GM12892 (cell line): ENCODE measurements at places on chromosomes 12 and 14.
A peak's percentile ranks its signal among the peaks of the same experiment; 100 is the strongest.

GRCh38 chr14:89325299-89325883 lies 91.6 kb downstream of the FOXN3 start:
- DNase-seq = no peak

GRCh38 chr14:103735022-103735421 lies 19.4 kb downstream of the ZFYVE21 start:
- DNase-seq = no peak

- no peak for DNase-seq
Observed at GRCh38 chr12:48980389-48980952, 2.3 kb downstream of the WNT1 start.

DNA sequence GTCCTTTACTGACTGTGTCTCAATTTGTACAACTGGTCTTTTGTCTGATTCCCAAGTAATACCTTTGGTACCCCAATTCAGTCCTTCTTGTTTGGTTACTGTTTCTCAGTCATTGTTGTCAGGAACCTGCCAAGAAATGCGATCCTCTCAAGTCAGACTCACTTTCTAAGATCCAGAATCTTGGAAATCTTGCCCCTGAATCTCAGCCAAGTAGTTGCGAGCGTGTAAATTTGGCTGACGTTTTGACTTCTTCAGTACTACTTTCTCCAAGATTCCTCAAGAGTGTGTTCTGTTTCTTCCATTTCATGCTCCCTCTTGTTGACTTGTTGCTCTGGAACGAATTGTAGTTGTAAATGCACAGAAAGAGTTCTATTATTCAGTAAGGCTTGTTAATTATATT lies 114.0 kb downstream of the MSRB3 start:
- no peak for DNase-seq

- DNase-seq = no peak
Observed at GRCh38 chr14:69574954-69575295, 254 bp upstream of the CCDC177 start.

- no peak for DNase-seq
Observed at GRCh38 chr14:51453869-51454268, 197.8 kb upstream of the FRMD6 start.

DNA sequence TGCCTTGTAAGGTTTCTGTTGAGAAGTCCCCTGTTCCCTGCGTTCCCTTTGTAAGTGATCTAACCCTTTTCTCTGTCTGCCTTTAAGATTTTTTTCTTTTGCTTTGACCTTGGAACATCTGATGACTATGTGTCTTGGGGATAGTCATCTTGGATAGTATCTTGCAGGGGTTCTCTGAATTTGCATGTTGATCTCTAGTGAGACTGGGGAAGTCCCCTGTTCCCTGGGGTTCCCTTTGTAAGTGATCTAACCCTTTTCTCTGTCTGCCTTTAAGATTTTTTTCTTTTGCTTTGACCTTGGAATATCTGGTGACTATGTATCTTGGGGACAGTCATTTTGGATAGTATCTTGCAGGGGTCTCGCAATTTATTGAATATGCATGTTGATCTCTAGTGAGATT lies 38.2 kb upstream of the TMX1 start:
- no peak for DNase-seq

GRCh38 chr14:76516884-76517283 lies 140.9 kb downstream of the ESRRB start:
- DNase-seq = no peak

- no peak for DNase-seq
Observed at GRCh38 chr12:124130691-124131591, 157.9 kb downstream of the ZNF664 start.

DNA sequence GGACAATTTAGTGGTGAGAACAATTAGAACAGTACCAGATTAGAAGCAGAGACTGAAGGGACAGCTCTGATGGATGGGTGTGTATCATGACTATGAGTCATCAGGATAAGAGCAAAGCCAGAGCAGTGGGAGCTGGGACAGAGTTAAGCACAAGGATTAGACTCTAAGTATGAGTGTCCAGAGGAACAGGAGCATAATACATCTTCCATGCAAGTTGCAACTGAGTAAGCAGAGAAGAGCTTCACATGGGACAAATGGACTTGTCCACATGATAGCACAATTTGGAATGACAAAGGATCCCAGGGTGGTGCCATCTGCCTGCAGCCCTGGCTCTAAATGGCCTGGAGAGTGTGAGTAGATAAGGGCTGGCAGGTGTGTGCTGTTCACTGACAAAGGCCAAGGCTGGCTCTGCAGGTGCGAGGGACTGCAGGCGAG lies 226.4 kb upstream of the CAND1 start:
- DNase-seq = no peak

GRCh38 chr14:63524537-63525155 lies 18.5 kb downstream of the PPP2R5E start:
- no peak for DNase-seq

GRCh38 chr12:24534622-24535021 lies 414.3 kb downstream of the BCAT1 start:
- no peak for DNase-seq

DNA sequence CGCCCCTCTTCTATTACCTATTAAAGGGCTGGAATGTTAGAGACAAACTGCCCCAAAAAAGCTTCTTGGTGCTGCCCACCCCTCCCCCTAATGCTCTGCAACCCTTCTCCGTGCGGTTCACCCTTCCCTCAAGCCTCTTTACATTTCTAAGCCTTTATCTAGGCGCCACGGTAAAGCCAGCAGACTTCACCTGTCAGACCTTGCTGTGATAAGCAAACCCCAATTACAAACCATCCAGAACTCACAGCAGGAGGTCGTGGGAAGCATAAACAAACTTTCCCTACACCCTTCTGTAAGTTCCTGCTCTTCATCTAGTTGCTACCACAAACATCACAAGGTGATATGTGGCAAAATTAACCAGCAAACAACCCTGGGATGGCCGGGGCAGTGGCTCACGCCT lies 56.8 kb downstream of the MOK start:
- no peak for DNase-seq

DNA sequence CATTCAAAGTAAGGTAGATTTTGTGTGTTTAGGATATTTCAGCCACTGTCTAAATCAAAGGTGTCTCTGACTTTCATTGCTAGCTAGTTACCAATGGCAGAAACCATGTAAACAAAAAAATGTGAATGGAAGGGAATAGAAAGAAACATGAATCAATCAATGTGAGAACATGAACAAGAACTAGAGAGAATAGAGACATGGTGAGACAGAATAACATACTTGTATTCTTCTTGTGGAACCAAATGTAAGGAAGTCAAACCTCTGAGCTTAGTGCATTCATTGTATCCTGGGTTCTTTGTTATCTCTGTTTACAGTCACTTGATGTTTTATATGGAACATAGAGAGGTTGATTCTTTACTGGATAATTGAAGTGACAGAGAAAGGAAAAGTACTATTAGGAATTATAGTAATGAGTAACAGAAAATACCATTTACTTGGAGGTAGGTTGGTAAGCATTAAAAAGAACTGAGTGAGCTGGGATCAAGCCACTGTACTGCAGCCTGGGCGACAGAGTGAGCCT lies 2.6 kb upstream of the WNK1 start:
- DNase-seq = no peak

DNA sequence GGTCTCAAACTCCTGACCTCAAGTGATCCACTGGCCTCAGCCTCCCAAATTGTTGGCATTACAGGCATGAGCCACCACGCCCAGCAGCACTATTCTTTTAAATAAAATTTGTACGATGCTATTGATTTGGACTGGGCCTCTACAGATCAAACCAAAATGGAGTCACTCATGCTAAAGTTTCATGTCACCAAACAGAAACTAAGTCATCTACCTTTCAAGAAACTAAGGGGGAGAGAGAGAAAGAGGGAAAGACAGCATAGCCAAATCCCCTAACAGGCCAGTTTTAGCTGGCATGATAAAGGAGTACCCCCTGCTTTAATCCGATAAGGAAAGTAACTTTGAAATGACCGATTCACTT lies 23.1 kb upstream of the STK38L start:
- no peak for DNase-seq

DNA sequence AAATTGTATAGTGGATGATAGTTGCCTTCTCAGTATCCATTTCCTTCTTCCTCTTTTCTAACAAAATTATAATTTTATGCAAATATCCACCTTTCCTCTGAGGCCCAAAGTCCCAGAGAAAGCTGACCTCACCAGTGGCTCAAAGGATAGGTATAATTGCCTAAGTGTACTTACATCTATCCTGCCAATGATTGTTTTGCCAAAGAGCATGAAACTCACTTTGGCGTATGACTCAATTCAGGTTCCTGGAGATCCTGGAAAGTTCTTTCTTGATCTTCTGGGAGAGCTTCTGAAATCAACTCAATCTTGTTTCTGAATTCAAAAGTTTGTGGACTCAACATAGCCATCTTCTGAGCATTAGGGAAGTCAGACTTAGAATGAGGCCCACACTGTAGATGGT lies 10.5 kb upstream of the RBM25 start:
- no peak for DNase-seq

DNA sequence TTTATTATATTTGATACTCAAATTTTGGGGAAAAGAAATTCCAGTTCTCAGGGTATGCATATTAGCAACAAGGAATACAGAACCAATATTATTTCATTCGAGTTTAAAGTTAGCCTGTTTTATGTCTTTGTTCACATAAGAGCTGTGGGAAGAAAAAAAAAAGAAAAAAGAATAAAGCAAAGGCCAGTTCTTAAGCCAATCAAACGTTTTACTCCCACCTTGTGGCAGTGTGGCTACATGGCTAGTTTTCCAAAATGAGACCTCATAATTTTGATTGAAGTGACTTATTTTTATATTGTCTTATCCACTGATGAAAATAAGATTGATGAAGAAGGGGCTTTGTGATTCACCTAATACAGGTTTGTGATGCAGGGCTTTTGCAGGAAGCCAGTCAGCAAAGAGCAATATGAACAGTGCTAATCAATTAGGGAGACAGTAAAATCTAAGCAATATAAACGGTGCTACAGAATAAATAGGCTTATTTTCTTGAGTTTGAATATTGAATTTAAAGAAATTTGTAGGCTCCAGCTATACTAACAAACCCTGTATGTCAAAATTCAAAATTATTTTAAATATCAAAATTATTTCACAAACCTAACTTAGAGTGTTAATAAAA lies 624.1 kb upstream of the FOXG1 start:
- DNase-seq = no peak

- no peak for DNase-seq
Observed at GRCh38 chr14:41749429-41749828, 142.8 kb downstream of the LRFN5 start.

DNA sequence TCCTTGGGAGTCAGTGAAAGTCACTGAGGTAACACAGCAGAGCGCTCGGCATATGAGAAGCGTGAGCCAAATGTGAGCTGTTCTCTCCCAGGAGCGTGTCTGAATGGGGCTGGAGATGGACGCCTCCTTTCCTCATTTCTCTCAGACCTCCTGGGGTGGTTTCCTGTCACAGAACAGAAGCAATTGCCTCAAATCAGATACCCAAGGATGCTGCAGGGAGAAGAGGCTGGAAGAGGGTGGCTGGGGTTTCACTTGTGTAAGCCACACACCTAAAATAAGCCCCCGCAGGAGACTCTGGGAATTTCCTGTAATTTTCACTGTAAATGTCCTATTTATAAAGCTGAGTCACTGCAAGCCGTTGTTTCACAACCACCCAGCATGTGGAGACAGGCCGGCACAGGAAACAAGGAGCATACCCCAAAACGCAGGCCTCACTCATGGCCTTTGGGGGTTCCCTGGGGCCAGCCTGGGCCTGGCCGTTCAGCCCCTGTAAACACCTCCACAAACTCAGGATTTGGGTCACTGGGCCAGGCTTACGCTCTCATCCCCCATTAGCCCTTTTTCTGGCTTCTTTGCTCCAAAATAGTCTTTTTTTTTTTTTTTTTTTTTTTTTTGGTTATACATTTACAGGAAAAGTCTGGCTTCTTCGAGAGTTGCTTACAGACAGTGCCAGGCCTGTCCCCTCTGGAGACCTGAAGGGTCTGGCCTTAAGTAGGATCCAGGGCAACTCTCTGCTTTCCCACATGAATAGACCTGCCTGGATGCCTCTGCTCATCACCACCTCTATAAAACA lies 55.3 kb downstream of the VCPKMT start:
- DNase-seq = peak; percentile 36

DNA sequence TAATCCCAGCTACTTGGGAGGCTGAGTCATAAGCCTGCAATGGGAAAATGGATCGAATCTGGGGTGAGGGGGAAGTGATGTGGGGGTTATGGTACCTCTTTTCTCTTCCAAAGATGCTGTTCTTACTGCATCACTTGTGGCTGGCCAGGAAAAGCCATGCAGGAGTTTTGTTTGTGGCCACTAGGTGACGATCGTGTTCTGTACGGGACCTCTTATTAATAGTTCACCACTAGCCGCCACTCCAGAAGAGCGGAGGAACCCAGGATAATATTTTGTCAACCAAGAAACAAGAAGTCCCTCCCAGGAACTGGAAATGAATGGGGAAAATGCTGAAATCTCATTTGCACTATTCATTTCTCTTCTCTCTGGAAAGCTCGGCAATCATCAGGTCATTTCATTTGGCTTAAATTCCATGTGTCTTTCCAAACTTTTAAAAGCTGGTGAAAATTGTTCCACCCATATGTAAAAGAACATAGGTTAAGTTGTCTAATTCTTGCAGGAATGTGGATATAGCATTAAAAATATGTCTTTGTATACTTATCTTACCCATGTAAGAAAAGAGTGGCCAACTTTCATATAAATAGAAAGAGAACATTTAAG lies 8.9 kb downstream of the GPR65 start:
- DNase-seq = peak; percentile 4

DNA sequence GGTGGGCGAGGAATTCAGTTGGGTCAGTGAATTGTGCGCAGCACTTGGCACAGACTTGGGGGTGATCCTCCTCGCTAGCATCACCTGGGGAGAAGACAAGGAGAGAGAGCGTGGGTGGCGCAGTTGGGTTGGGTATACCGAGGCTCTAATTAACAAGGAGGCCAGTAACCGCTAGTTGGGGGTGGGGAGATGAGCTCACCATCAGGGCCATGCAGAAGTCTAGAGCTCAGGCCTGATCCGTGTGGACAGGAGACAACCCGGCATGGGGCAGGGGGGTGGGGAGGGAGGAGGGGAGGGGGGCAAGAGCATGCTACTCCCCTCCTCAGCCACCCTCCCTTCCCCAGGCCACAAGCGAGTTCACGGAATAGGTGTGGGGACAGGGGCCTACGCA lies 580 bp downstream of the SALL2 start:
- no peak for DNase-seq

DNA sequence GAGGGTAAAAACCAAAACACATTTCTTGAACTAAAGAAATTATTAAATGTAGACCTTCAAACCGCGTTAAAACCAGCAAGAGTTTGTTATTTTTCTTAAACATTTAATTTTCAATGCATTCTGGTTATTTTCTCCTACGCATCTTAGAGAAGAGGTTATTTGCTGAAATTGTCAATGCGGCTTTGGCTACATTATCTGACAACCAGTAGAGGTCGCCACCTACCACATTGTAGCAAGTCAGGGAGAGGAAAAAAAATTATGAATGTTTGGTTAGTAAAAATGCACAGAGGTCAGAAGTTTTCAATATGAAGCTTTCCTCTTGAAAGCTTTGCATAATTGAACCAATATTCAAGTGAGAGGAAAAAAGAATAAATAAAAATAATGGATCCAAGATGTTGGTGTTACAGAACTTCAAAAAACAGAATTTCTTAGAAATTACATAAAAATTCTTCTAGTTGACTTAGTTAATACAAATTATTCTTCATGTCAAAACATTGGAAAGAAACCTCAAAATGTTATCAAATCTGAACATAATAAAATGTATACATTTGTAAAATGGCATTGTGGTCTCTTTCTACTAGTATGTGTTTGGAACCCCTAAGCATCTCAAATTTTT lies 159.4 kb upstream of the TMTC2 start:
- no peak for DNase-seq

- DNase-seq = no peak
Observed at GRCh38 chr14:83883732-83884131, 1646.2 kb upstream of the FLRT2 start.

GRCh38 chr14:52032204-52032801 lies 36.6 kb downstream of the NID2 start:
- DNase-seq = no peak

- no peak for DNase-seq
Observed at GRCh38 chr12:89883630-89884389, 175.2 kb upstream of the ATP2B1 start.
